Activated naive CD4-positive, alpha-beta T cell treated with anti-CD3 and anti-CD28 coated beads, Interleukin-2, amount 10 ng/mL, durations not matched to agents 7 days and 5 days (primary cell): ENCODE measurements at places on chromosomes 1 and 21.
A peak's percentile ranks its signal among the peaks of the same experiment; 100 is the strongest.

DNA sequence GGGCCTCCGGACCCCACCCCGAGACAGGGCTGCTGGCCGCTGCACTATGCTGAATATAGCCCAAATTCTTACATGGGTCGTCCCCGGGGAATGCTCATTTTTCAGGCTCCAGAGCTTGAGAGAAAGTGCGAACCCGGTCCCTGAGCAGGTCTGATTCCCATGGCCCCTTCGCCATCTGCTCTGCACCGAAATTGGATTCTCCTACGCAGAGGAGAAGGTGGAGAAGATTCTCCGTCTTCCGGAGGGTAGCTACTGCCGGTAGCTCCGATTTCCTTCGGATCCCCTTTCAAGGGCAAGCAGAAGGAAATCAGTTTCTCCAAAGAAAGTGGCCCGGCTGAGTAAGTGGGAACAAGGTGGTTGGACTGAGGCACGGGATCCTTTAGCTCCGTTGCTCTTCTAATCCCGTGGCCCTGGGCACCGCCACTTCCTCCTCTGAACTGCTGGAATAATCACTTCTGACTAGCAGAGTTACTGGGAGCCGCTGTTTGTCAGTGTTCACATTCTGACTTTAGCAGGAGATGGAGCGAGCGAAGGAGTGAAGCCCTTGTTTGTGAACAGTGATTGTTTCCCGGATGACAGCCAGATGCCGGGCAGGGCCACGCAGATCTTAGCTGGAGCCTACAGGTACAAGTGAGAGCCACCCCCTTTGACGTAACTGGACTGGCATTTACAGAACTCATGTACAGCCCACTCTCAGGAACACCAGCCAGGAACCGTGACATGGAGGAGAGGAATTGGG is 1.1 kb upstream of the ZNF496 start:
- no peak for DNase-seq

- DNase-seq: peak; percentile 69
Measured at GRCh38 chr1:15100121-15100879, 53.2 kb upstream of the TMEM51 start.

- DNase-seq: no peak
Measured at GRCh38 chr1:12296623-12297022, 66.8 kb downstream of the VPS13D start.

DNA sequence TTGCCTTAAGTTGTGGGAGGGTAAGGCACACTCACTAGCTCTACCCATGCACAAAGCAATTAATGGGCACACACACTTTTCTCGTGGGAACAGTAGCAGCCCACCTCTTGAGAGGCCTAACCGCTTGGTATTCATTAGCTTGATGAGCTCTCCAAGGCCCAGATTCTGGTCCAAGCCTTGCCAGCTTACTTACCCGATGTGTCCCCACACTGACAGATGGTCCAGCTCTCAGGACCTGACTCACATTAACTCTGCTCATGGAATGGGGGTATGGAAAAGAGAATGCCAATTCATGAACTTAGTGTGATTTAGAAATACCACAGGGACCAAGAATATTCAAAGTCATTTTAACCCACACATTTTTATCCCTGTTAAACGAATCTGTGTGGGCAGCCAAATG is 106.8 kb upstream of the CACHD1 start:
- DNase-seq: no peak

DNA sequence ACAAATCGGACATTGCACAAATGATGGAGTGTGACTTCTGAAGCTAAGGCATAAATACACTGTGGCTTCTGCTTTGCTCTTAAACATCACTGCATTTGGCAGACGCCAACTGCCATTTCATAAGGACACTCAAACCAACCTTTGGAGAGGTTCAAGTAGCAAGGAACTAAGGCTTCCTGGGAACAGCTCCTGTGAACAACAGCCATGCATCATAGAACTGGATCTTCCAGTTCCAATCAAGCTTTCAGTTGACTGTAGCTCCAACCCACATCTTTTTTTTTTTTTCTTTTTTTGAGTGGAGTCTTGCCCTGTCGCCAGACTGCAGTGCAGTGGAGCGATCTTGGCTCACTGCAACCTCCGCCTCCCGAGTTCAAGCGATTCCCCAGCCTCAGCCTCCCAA is 10.7 kb upstream of the HUNK start:
- no peak for DNase-seq

- DNase-seq: no peak
Measured at GRCh38 chr1:206748348-206749030, 22.1 kb upstream of the IL19 start.

DNA sequence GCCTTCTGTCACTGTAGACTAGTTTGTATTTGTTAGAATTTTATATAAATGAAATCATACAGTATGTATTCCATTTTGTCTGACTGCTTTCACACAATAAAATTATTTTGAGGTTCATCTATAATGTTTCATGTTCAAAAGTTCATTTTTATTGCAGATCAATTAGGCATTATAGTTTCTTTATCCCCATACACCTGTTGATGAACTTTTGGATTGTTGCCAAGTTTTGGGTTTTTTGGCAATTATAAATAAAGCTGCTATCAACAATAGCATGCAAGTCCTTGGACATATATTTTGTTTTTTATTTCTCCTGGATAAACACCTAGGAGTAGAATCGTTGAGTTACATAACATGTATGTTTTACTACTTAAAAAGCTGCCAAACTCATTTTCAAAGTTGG is 47.1 kb upstream of the FAM3B start:
- DNase-seq: no peak

DNA sequence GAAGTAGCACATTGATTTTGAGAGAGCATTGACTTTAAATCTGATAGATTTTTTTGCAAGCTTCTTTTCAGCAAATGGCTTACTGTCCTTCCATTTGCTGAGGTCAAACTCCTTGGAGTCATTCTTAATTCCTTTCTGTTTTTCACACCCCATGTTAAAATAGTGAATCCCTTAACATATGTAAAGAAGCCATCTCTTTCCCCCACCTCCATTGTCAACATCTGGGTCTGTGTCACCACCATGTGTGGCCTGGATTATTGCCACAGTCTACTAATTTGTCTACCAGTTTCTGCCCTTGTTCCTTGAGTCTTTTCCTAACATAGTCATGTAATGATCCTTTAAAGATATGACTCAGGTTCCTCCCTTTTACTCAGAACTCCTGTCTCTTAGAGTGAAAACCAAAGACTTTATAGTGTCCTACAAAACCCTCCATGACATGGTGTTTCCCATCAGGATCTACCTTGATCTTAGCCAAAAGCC is 104.7 kb downstream of the ST6GALNAC3 start:
- DNase-seq: no peak

- no peak for DNase-seq
Measured at GRCh38 chr1:39988618-39989343, 33.8 kb downstream of the MFSD2A start.

- DNase-seq: no peak
Measured at GRCh38 chr1:83764209-83764608, 234.7 kb downstream of the TTLL7 start.

- no peak for DNase-seq
Measured at GRCh38 chr1:86259390-86259789, 102.8 kb upstream of the COL24A1 start.

DNA sequence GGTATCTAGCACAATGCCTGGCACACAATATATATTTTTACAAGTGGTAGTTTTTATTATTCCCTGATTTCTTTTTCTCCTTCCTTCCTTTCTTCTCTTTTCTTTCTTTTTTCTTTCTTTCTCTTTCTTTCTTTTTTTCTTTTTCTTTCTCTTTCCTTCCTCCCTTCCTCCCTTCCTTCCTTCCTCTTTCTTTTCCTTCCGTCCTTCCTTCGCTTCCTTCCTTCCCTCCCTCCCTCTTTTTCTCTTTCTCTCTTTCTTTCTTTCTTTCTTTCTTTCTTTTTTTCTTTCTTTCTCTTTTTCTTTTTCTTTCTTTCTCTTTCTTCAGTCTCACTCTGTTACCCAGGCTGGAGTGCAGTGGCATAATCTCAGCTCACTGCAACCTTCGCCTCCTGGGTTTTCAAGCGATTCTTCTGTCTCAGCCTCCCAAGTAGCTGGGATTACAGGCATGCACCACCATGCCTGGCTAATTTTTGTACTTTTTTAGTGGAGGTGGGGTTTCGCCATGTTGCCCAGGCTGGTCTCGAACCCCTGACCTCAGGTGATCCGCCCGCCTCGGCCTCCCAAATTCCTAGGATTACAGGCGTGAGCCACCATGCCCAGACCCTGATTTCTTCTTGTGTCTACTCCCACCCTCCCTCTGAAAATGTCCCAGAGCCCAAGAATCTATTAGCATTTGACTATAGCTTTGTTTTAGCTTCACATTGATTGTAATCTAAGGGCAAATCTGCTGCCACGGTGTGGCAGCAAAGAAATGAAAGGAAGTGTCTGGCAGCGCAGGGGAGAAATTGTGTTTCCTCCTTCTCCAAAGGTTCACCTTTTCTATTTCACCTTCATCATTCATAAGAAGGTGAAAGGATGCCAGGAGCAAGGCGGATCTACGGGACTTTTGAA is 19.9 kb upstream of the ABCB10 start:
- no peak for DNase-seq

GRCh38 chr1:110524311-110525248 is 5.6 kb upstream of the KCNA10 start:
- peak; percentile 69 for DNase-seq

- no peak for DNase-seq
Measured at GRCh38 chr1:228825840-228826484, 90.7 kb downstream of the RHOU start.

DNA sequence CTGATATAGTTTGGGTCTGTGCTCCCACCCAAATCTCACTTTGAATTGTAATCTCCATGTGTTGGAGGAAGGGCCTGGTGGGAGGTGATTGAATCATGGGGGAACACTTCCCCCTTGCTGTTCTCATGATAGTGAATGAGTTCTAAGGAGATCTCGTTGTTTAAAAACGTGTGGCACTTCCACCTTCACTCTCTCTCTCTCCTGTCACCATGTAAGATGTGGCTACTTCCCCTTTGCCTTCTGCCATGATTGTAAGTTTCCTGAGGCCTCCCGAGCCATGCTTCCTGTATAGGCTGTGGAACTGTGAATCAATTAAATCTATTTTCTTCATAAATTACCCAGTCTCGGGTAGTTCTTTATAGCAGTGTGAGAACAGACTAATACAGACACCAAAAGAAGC is 40.4 kb downstream of the FRRS1 start:
- no peak for DNase-seq

GRCh38 chr1:84847253-84848250 is 45.5 kb downstream of the LPAR3 start:
- DNase-seq: peak; percentile 22

DNA sequence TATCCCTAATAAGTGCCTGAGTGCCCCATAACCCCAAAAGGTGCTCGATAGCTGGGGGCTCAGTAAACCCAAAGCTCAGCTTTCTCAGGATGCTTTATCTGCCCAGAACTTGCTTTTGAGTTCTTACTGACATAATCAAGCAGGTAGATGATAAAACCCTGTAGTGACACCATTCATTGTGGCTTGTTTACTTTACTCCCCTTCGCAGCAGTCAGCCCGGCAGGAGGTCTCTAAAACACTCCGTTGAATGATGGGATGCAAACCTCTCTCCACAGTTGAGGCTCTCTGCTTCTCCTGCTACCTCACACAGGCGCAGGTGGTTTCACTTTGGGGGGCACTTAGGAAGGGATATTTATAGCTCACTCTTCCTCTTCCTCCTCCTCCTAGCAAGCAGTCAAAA is 349.4 kb downstream of the HLX start:
- no peak for DNase-seq

- no peak for DNase-seq
Measured at GRCh38 chr1:94903280-94904009, 23.5 kb downstream of the CNN3 start.

GRCh38 chr1:58333511-58333910 is 213.0 kb downstream of the OMA1 start:
- DNase-seq: no peak

- peak; percentile 84 for DNase-seq
Measured at GRCh38 chr1:44786138-44786840, 1.7 kb downstream of the BEST4 start.

DNA sequence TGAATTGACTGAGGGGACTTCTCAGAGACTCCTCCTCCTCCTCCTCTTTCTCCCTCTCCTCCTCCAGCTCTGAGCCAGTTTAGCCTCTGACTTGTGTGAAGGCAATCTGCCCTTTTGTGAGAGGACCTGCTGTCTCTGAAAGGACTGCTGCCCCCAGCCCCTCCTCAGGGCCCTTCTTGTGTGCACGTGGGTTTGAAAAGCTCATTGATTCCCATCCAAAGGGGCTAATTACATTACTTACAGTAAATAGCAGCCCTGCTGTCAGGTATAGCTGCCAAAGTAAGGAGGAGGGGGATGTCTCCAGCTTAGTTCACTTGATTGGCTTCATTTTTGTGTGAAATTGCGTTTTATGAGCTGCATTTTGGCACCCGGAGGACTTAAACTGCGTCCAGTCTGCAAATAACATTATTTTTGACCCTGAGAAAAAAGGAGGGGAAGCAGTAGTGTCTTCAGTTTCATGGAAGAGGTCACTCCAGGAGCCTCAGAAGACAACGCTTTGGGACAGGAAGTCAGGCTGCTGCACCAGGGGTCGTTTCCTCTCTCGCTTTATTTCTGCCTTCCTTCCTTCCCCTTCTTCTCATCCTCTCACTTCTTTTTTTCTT is 1.8 kb upstream of the LHX9 start:
- no peak for DNase-seq

DNA sequence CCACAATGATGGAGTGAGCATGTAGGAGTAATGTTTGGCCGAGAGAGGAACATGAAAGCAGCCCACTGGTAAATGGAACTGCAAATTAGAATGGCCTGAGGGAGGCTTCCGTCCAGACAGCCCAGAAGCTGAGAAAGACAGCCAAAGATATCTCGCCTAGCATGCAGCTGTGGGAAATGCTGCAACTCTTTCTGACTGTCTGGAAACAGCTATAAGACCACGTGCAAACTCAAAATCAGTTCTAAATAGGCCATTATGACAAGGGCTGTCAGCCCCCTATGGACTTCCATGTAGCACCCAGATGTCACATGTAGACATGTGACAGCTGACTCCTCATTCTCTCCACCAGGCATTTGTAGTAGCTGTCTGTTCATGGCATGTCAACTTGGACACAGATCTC is 62.9 kb upstream of the ATP1A1 start:
- DNase-seq: no peak

DNA sequence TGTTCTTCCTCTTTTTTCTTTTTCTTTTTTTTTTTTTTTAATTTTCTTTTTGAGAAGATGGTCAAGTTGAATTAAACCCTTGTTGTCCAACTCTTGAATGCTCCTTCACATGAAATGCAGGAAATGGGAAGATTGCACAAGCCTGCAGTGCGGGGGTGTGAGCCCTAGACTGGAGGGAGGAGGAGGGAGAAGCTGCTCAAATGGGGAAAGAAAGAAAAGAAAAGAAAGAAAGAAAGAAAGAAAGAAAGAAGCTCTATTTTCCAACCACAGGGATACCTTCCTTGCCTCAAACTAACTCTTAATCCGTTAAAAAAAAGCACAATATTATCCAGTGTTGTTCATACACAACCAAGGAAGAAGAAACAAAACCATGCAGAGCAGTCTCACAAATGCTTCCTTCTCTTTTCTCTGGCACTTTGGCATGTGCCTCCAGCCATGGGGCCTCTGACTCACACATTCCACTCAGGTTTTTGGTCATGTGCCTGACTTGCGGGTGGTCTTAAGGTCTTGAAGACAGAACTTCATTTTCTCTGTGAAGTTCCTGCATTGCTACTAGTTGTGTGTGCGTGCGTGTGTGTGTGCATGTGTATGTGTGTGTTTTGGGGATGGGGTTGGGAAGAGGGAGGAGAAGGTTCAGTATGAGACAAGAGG is 276.1 kb downstream of the RPS6KC1 start:
- no peak for DNase-seq

- no peak for DNase-seq
Measured at GRCh38 chr1:95888941-95889390, 655.0 kb downstream of the RWDD3 start.
